Stimulated activated naive CD8-positive, alpha-beta T cell treated with anti-CD3 and anti-CD28 coated beads, Interleukin-15, amount 100 ng/mL, for 72 hours (primary cell): ENCODE measurements at places on chromosomes 13 and 19.

DNA sequence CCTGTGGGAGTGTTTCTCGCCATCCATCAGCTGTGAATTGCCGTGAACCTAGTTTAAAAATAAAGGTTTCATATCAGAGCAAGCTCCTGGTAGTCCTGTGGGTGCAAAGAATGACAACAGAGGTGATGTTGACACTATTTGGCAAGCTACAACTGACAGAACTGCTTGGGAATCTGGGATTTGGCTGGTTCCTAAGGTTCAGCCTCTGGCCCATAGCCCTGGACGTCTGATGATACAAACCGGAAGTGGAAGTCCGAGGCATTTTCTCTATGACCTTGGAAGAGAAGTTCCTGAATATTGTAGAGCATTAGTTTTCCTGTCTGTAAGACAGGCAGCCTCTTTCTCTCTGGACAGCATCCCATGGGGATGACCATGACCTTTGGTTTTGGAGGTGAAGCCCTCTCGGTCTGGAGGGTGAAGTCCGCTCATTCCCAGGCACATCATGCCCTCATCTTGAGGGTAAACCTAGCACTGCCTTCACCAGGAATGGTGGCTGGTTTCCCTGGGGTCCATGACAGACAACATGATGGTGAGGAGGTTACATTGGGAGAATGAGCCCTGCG lies 29.1 kb downstream of the GATAD2A start:
- no peak for DNase-seq

DNA sequence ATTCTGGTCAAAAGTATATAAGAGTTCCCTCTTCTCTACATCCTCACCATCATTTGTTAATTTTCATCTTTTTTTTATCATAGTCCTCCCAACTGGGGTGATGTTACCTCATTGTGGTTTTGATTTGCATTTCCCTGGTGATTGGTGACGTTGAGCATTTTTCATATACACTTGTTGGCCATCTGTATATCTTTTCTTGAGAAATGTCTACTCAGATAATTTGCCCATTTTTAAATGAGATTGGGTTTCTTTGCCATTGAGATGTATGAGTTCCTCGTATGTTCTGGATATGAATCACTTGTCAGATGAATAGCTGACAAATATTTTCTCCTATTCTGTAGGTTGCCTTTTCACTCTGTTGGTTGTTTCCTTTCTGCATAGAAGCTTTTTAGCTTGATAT lies 2.4 kb downstream of the CD33 start:
- no peak for DNase-seq

GRCh38 chr19:57949296-57949695 lies 1.8 kb upstream of the ZNF256 start:
- no peak for DNase-seq

- DNase-seq, result no peak
Observed at GRCh38 chr19:14536926-14537692, 7.7 kb downstream of the TECR start.

DNA sequence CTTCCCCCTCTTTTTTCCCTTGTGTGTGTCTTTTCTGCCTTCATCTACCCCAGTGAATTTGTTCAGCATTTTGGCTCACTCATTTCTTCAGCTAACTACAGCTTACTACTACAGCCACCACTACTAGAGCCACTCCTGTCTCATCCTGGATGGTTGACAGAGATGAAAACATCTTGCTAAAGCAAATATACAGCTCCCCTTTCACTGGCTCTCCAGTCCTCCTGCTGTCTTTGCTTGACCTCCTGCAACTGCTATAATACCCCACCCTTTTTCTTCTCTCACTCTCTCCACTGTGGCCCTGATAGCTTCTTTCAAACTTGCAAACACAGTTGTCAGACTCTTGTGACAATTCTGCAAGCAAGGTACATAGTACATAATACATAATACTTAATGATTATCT lies 523.6 kb downstream of the DCT start:
- DNase-seq, result no peak

DNA sequence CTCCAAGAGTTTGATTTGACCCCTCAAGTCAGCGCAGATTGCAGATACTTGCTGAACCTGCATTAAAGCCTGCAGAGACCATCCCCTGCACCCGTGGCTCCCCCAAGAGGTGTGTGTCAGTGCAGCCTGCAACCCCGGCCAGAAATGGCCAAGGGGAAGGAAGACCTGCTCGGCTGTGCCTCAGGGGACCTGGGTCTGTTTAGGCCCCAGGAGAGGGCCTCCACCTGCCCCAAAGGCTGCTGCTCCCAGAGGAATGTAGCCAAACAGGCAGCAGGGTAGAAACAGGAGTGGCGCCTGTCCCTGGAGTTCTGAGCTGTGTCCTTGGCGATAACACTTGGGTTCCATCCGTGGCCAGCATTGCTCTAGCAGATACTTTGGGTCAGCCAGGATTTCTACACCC lies 8.0 kb downstream of the POP4 start:
- no peak for DNase-seq
